ENCODE measurements at places on chromosomes 3 and 15.

GRCh38 chr3:13621381-13622221, 72.7 kb downstream of the FBLN2 start:
- DNase-seq = peak; percentile 68

GRCh38 chr3:87009271-87009670, 18.3 kb upstream of the VGLL3 start:
- no peak for DNase-seq

GRCh38 chr3:121723485-121723884, 26.1 kb downstream of the GOLGB1 start:
- no peak for DNase-seq

DNA sequence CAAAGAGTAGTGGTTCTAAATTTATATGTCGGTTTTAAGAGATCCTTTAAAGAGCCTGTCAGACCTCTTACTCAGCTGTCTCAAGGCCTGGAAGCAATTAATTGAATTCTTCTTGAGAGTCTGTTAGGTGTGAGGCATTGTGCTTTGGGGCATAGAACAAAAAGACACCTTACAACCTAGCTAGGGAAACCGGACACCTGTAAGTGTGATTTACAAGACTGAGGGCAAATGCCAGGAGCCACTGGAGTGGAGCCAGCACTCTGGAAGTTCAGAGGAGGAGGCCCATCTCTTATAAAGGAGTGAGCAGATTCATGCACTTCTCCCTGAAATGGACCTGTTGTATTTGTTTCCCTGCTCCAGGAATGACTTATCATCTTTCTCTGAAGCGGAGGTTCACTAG, 97.7 kb upstream of the NUDT16 start:
- DNase-seq = no peak

GRCh38 chr15:55241891-55242290, 45.1 kb upstream of the RSL24D1 start:
- DNase-seq = no peak

DNA sequence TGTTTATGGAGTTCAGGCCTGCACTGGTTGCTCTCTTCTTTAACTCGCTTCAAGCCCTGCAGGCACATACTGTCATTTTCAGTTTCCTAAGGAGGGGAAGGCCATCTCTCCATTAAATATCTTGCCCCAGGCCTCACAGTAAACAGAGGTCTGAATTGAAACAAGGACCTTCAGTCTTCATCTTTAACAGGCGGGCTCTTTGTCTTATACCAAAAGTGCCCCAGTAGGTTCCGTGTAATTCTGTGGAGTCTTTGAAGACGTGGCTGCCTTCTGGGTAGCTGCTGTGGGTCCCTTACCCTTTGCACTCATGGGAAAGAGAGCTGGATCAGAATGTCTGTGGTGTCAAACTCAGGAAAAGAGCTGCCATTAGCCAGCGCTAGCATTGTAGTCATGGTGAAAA, 161.2 kb downstream of the APBA2 start:
- no peak for DNase-seq

DNA sequence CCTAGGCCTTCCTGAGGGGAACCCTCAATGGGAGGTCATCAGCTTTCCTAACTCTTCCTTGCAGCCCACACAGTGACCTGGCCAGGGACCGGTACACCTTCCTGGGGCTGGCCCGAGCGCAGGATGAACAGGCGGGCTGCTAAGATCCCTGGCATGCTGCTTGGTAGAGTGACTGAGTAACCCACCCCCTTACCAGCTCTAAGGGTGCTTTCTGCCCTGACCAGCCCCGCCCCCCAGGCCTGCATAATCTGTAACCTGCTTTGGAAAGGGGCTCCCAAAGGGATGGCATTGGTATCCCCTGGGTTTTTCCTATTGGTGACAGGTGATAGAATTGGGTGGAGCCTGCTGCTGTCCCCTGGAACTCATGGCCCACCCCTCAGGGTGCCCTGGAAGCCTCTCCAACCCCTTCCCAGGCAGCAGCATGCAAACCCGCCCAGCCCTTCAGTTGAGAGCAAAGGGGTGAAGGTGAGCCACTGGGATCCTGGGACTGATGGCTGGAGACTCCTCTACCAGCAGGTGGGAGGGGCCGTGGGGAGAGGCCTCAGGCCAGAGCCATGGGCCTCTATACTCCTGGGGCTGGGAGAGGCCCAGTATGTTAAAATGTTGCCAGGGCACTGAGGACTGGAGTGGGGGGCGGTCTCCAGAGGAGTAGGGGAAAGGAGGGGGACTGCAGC, 11.1 kb upstream of the KIF7 start:
- DNase-seq = no peak

- no peak for DNase-seq
These were observed 251.2 kb upstream of the VEPH1 start for GRCh38 chr3:157754451-157754850.

GRCh38 chr3:105490045-105490444, 123.3 kb downstream of the ALCAM start:
- no peak for DNase-seq

- DNase-seq = no peak
These were observed 582.2 kb upstream of the PPP2R3A start for GRCh38 chr3:135383301-135383700.

DNA sequence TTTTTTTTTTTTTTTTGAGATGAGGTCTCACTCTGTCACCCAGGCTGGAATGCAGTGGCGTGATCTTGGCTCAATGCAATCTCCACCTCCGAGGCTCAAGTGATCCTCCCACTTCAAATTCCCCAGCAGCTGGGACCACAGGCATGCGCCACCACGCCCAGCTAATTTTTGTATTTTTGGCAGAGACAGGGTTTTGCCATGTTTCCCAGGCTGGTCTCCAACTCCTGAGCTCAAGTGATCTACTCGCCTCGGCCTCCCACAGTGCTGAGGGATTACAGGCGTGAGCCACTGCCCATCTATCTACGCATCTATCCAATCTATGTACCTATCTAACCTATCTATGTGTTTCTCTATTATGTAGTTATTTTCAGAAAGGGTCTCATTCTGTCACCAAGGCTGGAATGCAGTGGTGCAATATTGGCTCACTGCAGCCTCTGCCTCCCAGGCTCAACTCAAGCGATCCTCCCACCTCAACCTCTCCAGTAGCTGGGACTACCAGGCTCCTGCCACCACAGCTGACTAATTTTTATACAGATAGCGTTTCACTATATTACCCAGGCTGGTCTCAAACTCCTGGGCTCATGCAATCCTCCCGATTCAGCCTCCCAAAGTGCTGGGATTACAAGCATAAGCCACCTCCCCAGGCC, 20.2 kb upstream of the GPX1 start:
- DNase-seq = no peak

GRCh38 chr3:44596621-44597020, 11.9 kb downstream of the ZNF660 start:
- no peak for DNase-seq

DNA sequence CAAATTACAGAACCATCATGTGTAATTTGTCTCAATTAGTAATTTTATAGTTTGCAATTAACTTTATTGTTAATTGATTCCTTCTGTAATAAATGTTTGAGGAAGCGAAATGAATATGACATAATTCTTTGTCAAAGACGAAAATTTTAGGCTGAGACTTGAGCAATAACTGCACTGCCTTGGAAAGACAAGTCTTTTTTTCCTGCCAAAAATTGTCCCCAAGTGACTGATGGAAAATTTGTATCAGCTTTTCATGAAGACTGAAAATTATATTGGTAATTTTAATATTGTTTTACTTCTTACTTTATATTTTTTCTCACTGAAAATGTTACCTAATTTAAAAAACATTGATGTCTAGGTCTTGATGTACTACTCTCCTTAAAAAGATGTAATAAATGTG, 622.6 kb downstream of the NLGN1 start:
- DNase-seq = no peak

DNA sequence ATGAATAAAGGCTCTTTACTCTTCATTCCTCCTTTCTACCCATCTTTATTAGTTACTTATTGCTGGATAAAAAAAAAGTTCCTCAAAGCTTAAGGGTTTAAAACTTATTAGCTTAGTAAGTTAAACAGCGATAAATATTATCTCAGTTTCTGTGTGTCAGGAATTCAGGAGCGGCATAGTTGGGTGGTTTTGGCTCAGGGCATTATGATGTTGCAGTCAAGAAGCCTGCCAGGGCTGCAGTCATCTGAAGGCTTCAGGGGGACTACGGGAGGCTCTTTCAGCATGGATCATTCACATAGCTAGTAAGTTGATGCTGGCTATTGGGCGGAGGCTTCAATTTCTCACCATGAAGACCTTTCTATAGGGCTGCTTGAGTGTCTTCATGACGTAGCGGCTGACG, 1.9 kb upstream of the DLG1 start:
- no peak for DNase-seq

DNA sequence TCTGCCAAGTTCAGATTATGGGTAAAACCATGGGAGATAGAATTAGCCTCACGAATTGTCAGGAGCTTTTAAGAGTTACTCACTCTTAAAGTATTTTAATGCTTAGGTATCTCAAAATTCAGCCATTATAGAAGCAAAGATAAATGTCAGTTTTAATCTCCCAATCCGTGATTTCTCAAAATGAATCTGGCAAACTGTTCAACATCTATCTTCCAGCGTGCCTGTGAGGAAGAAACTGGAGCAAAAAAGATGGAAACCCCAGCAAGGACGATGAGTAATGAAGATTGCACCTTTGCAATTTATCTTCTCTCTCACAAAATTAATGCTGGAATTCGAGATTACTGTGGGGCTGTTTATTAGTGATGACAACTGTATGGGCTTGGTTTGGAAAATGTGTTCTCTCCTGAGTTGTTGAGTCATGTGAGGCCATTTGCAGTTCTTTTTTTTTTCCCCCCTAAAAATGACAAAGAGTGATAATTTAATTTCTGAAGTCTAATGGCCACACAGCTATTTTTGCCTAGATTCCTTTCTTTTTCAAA, 70.5 kb downstream of the PYDC2 start:
- DNase-seq = no peak

- DNase-seq = no peak
These were observed 67.6 kb downstream of the EFCAB12 start for GRCh38 chr3:129360705-129361460.

GRCh38 chr15:59531066-59531675, 80.4 kb upstream of the GCNT3 start:
- DNase-seq = no peak

GRCh38 chr15:38620098-38620497, 55.5 kb upstream of the RASGRP1 start:
- no peak for DNase-seq

DNA sequence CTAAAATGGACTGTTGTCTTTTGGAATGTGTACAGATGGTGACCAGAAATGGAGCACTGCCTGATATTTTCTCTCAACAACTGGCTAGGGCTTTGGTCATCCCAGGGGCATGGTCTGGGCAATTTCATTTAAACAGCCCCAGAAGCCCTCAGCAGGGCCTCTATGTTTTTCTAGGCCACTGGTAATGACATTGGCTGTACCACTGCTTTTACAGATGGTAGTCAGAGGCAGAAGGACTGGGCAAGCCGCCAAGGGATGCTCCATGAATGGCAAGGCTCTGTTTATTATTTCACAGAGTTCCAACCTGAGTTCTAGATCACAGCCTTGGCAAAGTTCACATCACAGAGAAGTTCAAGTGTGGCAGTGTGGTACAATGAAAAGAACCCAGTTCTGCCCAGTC, 37.0 kb upstream of the LMCD1 start:
- DNase-seq = no peak

- DNase-seq = no peak
These were observed 111.0 kb downstream of the TPRG1 start for GRCh38 chr3:189282741-189283140.

- no peak for DNase-seq
These were observed 183.4 kb downstream of the OR4M2 start for GRCh38 chr15:22263738-22264137.

DNA sequence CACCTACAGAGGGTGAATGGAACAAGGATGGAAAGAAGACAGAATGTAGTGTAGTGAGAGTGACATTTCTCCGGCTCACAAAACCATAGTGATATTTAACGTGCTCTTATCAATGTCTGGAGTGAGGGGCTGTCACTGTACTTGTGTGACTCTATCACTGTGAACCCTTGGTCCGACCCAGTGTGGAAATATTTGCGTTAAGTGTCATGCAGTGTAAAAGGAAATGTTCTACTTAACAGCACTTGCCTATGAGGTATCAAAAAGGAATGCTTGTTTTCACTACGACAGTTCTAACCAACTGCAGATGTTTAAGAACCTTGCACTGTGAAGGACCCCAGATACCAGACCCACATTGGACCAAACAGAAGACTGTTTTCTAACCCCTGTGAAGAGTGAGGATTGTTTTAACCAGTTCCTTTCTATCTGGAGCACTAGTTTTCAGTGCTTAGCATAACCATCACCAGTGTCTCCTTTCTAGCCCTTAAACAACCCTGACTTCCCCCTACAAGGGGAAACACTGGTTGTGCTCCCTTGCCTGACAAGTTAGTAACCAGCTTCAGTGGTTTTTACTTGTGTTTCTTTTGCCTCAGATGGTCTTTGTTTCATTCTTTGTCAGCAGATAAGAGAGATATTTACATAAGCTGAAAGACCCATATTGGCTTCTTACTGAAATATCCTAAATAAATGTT, 144.7 kb upstream of the ABHD17C start:
- no peak for DNase-seq

GRCh38 chr3:10955711-10956453, 36.7 kb upstream of the SLC6A1 start:
- no peak for DNase-seq

- no peak for DNase-seq
These were observed 194.3 kb downstream of the RORA start for GRCh38 chr15:61034678-61035291.

GRCh38 chr15:59963322-59963721, 40.8 kb upstream of the FOXB1 start:
- no peak for DNase-seq

GRCh38 chr3:117853923-117854668, 1144.5 kb downstream of the TUSC7 start:
- DNase-seq = no peak

DNA sequence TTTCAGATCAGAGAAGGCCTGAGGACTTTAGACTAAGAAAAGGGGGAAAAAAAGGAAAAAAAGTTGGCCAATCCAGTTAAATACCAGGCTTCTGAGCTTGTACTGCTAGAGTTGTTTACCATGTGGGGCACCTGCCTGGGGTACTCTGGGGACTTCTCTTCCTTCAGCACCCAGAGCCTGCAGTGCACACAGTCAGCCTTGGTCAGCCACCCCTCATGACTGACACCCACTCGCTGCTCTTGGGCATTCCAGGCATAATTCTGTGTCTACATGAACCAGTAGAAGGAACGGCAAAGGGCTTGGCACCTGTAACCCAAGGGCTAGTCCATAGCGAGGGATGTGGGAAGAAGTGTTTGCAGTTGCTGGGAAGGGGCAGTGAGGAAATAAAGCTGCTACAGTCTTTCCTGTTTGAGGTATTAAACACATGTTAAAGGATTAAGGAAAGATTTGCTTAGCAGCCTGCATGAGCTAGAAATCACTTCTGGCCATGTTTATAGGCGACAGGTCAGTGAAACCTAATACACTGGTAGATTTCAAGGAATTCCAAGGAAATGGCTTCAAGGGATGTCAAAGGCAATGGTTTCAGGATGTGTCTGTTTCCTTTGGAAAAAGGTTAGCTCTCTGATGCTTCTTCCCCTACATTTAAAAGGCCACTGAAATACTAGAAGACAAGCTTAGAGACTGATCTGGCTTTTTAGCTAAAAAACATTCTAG, 232.5 kb downstream of the CHST2 start:
- no peak for DNase-seq
